ENCODE measurements at places on chromosomes 4 and X.

DNA sequence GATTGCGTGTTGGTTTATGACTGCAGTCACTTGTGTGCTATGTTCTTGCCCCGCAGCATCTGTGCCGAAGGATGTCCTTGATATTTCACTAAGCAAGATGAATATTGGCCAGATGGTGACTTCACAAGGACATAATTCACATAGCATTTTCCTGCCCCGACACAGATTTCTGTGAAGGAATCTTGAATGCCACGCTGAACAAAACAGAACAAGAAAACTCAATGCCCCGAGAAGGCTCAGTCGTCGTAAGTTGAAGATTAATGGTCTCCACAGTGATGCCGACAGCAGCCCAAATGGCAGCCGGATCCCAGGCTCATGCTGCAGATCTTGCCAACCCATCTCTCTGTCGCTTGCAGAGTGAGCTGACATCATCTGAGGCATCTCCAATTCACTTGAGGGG, 145.9 kb downstream of the CPEB2 start:
- no peak for DNase-seq

- DNase-seq: no peak
Observed at GRCh38 chr4:59920416-59920815, 1279.7 kb upstream of the ADGRL3 start.

DNA sequence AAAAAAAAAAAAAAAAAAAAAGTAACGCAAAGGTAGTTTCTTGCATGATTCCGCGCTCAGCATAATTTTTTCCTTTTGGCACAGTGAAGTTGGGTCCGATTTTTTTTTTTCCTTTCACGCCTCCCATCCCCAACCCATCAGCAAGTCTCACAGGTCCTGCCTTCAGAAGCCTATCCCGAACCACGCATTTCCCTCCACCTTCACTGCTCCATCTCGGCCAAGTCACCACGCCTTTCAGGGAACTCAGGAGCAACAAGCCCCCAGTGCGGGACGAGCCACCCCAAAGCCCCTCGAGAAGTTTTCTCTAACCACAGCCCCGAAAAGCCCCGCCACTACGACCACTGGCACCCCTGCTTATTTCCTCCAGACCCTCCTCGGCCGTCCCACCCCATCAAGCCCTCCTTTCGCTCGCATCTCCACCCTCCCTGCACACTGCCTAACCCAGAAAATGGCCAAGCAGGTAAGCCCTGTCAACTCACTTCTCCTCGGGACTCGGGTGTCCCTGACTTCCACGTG, 1.0 kb downstream of the SLBP start:
- no peak for DNase-seq

GRCh38 chrX:80576806-80577533, 156.7 kb downstream of the TENT5D start:
- no peak for DNase-seq

DNA sequence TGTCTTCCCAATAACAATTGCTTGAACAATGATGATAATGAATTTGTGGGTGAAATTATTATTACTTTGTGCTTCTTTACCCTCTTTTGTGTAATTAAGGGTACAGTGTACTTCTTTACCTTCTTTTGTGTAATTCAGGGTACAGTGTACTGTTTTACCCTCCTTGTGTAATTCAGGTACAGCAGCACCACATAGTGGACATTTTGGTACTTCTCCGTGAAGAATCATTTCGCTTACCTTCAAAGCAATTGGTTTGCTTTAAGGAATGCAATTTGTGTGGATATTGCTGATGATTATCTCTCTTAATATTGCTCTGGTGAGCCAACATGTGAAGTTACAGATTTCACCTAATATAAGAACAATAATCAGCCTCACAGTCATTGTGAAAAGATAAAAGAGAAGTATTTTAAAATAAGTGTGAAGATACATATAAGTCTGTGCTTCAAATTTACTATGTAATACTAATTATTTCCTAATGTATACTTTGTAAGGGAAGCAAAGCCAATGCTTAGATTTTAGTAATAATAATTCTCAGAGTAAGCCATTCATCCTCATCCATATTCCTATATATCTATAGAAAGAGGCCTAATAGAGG, 27.2 kb upstream of the SEC24B start:
- DNase-seq: no peak

DNA sequence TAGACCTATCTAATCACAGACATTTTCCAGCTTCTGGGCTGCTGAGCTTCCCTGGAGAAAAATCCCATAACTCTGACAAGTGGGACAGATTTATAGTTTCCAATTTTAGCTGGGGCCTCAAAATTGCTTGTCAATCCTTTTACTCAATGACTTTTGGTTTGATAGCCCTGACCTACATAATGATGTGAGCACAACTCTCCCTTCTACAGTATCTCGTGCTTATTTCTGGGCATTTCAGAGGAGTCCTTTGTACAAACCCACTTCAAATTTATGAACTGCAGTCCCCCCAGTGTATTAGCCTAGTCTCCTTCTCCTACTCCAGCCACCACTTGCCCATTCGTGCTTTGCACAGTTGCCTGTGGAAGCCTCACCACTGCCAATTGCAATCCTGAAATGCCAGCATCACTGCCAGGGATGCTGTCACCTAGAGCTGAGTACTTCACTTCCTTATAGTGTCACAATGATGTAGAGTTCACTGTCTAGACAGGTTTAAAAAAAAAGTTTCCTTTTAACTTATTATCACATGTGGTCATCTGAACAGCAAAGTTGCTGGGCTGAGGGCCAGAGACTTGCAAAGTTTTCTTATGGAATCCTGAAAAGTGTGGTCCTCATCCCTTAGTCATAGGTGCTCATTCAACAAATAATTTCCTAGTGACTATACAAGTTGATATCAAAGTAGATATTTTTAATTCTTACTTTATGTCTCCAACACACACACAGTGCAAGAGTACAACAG, 21.2 kb downstream of the TRAM1L1 start:
- DNase-seq: no peak

- DNase-seq: no peak
Observed at GRCh38 chr4:170011921-170012628, 14.1 kb downstream of the MFAP3L start.
